ENCODE measurements at places on chromosomes 5 and 9. TPM values are rescaled to one million over a fixed set of nuclear protein-coding genes. Genes with fewer than 3 reads are reported as not detected.

Gene BRIX1
- total RNA-seq: 31.7 TPM

Gene C9orf57
- total RNA-seq: not detected

Gene GABRG2
- total RNA-seq: not detected

Gene TEK
- total RNA-seq: 5.9 TPM

DNA sequence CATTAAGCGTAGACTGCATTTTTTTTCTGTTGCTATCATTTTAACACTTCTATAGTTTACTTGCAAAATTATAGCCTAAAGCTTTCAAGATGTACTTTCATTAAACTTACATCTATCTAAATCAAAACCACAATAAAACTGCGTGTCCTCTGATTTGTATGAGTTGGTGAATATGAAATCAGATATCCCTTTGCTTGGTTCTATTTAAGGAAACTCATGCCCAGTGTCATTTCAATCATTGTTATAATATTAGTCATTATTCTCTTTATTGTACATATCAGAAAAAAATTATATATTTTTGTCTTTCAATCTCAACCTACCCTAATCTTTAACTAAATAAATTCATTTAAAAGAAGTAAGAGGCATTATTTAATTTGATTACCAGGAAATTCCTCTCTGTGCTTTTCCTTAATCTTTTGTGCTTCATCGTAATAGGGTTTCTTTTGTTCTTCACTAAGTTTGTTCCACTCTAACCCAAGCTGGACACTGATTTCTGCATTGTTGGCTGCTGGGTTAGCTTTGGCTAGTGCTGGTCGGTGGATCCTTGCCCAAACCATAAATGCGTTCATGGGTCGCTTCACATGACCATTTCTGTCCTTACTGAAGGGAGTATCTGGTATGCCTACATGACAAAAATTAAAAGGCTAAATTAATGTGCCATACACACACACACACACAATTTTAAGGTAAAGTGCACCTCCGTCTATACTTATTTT lies 3.8 kb downstream of the SOX30 start:
- DNase-seq: no peak

Gene SLC6A19
- total RNA-seq: not detected

Gene IGIP
- 2.6 TPM for total RNA-seq
